ENCODE measurements at places on chromosomes 1 and 21.

- no peak for DNase-seq
Measured at GRCh38 chr1:39407896-39408640, 83.4 kb upstream of the BMP8A start.

GRCh38 chr1:26607186-26607585 lies 77.6 kb downstream of the RPS6KA1 start:
- DNase-seq: no peak

- no peak for DNase-seq
Measured at GRCh38 chr1:94646141-94646643, 104.6 kb upstream of the F3 start.

DNA sequence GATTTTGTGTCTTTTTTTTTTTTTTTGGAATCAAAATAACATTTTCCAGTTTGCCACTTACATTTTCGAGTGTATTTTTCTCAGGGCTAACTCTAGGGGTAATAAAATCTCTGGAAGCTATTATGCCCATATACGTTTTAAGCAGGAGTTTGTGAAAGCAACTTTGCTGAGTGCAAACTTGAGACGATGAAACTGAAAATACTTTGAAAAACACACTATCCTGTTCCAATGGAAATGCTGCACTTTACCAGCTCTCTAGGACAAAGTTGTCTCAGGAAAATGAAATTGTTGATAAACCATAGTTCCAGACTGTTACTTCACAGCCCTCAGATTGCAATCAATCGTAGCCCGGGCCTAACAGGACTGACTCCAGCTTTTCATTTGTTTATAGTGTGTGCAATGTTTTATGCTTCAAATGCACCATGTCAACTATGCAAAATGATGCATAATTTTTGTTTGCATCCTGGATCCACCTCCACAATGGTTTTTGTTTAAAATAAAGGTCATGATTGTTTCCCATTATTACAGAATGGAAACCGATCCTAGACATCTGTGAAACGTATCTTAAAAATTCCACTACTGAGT lies 220.6 kb upstream of the PKN2 start:
- no peak for DNase-seq

DNA sequence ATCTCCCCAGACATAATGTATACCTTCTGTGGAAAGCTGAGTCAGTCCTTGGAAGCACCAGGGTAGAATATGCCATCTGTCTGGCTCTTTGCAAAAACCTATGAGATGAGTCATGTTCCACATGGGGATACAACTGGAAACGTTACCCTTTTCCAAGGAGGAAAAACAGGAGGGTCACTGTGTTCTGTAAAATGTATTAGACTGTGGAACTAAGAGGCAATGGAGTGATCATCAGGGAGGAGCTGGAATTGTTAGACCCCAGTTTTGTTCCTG lies 16.1 kb upstream of the PSMD4 start:
- DNase-seq: no peak

GRCh38 chr1:217876896-217877295 lies 245.8 kb downstream of the SPATA17 start:
- no peak for DNase-seq

DNA sequence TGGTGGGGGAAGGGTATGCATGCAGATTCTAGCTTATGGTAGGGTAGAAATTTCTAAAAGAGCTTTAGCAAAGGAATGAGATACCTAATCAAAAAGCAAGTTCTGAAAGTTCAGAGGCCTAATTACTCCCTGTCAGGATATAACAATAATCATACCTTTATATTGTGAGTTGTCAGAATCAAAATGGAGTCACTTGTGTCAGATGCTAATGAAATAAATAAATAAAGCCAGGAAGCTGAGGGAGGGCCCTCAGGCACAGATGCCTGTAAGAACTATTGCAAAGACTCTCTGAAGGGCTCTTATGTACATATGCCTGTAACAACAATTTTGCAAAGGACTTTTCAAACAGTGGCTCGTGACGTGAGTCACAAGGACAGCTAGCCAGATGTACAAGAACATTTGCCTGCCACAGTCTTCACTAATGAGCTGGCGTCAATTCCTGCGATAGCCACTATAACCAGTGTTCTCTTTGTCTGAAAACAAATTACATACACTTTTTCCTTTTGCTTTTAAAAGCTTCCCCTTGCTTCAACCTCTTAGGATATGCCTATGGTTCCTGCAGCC lies 27.4 kb upstream of the DNASE2B start:
- DNase-seq: no peak

- no peak for DNase-seq
Measured at GRCh38 chr1:221602830-221603229, 139.1 kb downstream of the DUSP10 start.

GRCh38 chr21:36377391-36377842 lies 7.8 kb upstream of the CHAF1B start:
- DNase-seq: no peak

- DNase-seq: no peak
Measured at GRCh38 chr1:202343652-202344349, 2.1 kb upstream of the UBE2T start.

GRCh38 chr1:214416417-214416816 lies 135.0 kb downstream of the PTPN14 start:
- no peak for DNase-seq

- DNase-seq: no peak
Measured at GRCh38 chr1:153540394-153541361, at the start of gene S100A5. S100A5 (minus strand) TSS chr1:153540934; CDS start chr1:153540191, 743 bp downstream.

DNA sequence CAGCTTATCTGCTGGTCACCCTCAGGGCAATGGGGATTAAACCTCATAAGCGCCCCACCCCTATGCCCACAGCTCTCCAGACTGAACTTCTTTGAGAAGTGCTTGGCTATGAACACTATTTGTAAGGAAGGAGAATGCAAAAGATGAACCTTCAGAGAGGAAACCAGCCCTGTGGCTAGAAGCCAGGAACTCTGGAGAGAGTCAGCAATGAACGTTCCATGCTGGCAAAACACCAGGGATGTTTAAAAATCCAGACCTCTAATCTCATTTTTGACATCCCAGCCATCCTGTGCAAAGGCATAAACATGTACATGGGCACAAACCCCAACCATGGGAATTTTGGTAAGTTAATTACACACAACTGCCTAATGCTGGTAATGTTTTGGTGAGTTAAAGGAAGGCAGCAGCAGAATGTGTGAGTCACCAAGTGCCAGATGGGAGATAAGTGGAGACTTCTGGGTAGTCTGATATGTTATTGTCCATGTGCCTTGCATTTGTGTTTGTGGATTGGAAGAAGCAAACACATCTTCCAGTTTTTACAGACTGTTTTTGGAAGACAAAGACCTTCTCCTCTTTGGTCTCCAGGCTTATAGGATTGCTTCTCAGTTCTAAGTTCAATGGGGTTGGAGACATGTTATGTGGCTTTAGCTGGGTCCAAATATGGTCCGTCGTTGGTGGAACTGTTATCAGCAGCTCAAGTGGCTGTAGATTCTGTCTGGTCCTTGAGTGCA lies 174.1 kb upstream of the ETV3 start:
- DNase-seq: no peak

- no peak for DNase-seq
Measured at GRCh38 chr1:154290921-154291320, 18.5 kb downstream of the HAX1 start.

DNA sequence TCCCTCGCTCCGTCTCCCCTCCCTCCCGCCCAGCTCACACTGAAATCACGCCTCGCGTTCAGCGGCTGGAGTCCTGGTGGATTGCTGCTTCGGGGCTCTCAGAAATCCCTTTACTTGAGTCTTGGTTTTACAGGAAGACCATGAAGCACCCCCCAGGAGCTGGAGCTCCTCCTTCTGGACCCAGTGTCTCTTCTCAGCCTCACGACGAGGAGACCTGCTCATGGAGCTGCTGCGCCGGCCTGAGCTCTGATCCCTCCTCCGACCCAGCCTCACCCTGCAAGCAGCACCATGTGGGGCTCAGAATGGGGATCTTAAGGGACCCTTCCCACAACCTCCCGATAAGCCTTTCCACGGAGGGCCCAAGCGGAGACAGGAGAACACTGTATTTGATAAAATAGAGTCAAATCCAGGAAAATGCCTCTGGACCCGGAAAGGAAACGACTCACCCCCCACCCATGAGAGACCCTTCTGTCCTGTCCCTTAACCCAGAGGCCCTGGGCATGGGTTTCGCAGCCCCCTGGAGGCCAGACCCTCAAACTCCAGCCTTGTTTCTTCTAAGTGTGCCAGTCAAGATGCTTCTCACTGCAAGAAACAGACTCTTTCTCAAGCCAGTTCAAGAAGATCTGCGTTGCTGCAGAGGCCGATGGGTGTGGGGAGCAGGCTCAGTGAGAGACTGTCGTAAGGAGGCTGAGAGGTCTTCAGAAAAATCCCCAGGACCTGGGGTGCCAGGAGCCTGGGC lies 26.1 kb downstream of the PDE9A start:
- no peak for DNase-seq

DNA sequence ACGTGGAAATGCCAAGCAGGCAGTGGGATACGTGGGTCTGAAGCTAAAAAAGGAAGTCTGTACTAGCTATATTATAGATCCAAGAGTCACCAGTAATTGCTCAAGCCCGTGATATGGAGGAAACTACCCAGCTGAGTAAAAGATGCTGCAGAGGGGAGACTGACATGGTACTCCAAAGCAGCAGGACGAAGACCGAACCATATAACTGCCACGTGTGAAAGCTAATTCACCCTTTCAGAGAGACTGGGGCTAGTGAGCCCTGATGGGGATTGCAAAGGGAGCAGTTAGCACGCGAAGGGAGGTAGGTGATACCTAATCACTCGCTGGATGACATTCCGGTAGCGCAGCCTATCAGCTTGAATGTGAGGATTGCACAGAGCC lies 316 bp downstream of the AP4B1 start:
- DNase-seq: no peak

- DNase-seq: no peak
Measured at GRCh38 chr1:8671306-8671917, 146.0 kb downstream of the RERE start.

DNA sequence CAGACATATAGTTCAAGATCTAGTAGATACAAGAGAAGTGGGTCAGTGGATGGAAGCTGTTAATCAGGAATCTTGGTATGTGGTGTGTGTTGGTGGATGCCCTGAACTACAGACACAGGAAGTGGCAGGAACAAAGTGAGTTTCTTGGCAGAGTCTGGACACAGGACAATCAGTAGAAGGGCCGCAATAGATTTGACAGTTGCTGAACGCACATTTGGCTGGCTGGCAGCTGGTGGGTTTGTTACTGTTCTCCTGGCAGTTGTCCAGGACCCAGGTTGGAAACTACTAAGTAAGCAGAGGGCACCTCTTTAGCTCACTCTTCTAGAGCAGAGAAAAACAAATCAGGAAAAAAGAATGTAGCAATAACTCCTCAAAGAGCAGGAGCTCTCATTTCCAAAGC lies 13.2 kb downstream of the KRTAP26-1 start:
- DNase-seq: no peak

DNA sequence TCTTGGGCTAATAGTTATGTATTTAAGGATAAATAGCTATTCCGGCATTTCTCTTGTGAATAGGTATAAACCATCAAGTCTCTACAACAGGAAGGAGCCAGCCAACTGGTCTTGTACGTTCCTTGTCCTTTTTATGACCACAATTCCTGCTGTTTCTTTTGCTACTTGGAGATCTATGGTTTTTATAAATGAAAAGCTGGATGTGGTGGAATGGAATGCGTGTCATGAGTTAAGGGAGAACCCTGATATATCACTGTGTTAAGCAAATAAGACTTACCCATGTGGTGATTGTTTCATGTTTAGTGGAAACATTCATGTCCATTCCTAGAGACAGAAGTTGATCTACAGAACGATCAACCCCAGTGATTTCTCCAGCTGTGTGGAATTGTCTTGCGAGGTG lies 282.1 kb downstream of the RPS6KC1 start:
- DNase-seq: no peak

DNA sequence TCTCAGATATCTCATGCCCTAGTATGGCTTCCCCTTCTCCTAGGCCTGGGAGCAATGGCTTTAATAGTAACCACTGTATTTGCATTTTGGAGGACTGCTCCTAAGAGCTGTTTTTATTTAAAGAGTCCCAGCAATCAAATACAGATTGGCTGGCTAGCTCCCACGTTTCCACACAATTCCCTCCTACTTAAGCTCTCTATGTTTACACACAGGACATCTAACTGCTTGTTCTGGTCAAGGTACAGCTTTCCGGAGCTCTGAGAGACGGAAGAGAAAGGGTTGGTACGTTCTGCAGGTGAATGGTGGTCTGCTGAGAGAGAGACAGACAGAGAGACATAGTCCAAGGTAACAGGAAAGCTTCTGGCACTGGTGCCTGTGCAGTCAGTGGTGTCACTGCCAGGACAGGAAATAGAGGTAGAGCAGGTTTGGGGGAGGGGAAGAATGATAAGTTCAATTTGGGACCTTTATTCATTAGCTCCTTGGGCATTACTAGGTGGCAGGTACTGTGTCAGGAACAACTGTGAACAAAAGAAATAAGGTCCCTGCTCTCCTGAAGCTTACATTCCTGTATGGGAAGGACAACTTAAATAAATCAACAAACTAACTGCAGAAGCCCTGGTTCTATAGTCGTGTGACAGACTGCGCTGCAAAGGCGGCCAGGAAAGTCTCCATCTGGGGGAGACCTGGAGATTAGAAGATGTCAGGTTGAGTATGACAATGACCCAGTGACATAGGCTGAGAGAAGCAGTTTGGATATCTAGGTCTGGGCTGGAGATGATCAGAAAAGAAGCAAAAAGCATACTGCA lies 1.2 kb upstream of the SLC25A33 start:
- no peak for DNase-seq

DNA sequence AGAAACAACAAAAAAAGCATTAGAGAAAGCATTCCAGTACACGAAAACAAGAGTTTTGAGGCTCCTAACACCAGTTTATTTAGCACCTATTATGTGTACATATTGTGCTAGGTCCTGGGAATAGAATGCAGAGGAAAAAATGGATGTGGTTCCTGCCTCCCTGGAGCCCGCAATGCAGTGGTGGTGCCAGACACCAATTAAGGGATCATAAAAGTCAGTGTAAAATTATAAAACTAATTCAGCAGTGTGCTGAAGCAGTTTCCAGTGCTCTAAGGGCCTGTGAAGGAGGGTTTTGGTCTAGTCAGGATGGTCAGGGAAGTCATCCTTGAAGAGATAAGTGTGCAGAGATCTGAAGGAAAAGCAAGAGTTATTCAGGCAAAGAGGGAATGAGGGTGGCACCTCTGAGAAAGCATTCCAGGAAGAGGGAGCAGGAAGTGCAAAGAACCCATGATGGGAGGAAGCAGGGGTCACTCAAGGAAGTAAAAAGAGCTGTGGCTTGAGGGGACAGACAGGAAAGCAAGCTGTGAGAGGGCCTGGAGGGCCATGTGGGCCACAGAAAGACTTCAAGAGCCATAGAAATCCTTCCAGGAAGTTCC lies 65.2 kb upstream of the IFNLR1 start:
- no peak for DNase-seq

GRCh38 chr1:29584776-29585175 lies 348.5 kb downstream of the PTPRU start:
- no peak for DNase-seq

DNA sequence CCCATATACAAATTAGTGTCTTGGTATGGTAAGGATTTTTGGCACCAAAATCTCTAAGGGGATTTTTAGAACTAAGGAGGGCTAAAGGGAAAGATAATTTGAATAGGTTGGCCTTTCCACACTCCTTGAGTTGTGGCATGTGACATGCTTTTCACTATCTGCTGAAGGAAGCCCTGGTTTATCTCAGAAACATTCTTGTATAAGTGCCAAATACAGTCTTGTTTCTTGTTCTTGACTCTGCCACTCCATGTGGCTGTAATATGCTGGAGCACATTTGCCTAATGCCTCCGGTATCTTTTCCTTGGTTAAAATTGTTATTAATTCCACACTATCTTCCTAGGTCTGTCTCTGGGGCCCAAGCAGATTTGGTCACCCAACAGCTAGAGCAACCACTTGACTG lies 457.0 kb downstream of the USP25 start:
- no peak for DNase-seq

Data from ascending aorta (tissue), 2 donors.